ENCODE measurements at places on chromosomes 13 and 19.
A peak's percentile ranks its signal among the peaks of the same experiment; 100 is the strongest.

DNA sequence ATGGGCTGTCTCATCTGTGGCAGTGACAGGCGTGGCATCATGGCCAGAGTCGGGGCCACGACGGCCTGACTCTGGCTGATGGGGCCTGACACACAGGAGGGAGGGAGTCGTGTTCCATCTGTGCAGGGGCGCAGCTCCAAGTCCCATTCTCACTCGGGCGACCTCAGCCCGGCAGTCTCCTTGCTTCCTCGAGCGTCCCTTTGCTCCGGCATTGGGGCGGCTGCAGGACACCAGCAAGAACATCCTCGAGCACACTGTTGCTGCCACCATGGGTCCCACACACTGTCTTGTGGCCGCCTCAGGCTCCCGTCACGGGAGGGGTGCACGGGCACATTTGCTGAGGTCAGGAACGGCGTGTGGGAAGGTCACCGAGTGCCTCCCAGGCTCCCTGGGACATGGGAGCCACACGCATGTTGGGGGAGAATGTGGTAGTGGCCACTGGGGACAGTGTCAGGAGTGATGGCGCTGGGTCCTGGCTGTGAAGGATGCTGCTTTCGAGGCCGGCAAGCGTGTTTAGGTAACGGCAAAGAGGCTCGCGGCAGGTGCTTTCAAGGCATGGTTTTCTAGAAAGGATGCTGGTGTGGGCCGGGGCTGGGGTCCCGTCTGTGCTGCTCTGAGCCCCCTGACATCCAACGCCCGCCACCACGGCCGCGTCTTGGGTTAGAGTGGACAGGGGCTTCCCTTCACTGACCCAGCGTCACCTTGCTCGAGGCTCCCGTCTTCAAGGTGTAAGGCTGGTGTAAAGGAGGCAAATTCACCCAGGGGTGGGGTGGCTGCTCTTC lies 3.4 kb downstream of the IZUMO4 start:
- no peak for DNase-seq

DNA sequence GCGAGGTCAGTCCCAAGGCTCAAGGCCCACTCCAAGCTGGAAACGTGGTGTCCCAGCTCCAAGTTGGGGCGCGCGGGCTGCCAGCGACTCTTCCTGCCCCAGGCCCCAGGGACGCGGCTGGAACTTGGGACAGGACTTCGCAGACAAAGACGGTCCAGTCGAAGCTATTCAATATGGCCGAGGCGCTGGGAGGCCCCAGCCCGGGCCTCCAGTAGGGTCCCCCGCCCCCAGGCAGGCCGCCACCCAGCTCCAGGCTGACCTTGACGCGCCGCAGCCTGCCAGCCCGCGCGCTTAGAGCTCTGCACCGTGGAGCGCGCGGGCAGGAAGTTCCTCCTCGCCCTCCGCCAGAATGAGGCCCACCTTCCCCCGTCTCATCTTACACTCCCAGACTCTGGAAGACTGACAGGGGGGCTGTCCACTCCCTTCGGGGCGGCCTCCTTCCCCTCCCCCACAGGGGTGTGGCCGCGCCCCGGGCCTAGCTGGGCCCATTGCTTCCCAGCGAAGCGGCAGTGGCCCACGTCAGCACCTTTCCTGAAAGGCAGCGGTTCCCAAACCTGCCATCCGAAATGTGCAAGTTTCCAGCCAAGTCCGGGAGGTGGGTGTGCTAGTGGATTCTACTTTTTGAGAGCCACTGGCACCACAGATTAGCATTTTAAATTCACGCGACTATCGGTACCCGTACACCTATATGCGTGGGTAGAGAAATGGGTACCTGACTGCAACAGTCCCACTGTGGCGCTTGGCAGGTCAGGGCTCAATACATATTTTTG lies at the start of gene CCDC8:
CCDC8 (minus strand) TSS at position 303 of the 770 bp plus-strand sequence. CDS start 754 bp downstream, outside the sequence.
- DNase-seq = peak; percentile 94

DNA sequence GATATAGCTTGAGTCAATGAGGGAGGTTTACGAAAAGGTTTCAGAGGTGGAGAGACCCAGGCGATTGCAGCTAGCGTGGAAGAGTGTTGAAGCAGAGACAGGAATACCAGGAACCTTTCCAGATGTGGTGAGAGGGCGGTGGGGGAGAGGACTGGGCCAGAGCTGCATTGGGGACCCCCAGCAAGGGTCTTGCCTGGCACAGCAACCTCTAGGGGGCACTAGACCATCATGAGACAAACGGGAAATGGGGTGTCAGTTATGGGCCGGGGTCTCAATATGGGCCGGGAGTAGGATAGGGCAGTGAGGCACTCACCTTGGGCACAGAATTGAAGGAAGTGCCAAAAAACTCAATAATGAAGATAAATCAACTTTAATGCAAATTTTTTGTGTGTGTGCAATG lies 2.1 kb upstream of the LRP3 start:
- peak; percentile 31 for DNase-seq

DNA sequence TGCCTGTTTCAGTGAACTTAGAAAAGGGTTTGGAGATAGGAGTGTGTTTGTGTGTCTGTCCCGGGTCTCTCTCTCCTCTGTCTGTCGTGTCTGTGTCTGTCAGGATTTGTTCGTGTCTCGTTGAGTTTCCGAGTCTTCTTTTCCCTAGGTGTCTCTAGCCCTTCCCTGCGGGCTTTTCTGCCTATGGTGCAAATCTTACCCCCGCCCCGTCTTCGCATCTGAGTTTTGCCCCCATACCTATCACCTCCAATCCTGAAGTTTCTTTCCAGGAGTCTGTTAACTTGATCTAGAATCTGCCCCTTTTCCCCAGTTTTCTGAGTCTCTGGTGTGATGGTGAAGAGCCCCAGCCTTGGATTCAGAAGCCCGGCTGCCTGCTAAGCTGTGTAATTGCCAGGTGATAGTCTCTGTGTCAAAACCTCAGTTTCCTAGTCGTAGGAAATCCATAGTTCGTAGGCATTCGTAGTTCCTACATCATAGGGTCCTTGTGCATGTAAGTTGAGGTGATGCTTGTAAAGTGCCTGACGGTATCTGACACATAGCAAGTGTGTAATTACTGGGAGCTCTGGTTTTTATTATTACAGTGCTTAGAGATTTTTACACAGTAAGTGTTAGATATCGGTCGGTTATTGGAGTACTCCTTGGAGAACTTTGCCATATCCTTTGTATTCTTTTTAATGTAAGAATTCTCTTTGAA lies 782 bp downstream of the EPN1 start:
- DNase-seq = no peak

DNA sequence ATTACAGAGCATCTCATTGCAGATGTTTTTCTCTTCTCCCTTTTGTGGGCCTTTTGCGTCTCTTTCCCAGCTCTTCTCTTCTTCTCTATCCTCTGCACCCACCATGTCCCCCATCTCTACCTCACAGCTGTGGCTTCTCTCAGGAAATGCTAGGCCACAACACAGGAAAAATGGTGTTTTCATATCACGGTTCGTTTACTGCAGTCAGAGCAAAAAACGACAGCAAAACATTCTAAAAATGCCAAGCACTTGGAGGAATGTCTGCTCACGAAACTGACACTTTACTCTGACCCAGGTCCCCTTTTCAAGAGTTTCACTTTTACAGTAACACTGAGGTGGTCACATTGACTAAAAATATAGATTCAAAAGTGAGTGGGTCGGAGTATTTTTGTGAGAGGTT lies 152.2 kb downstream of the DCT start:
- no peak for DNase-seq
